ENCODE measurements at places on chromosomes 3 and 15. TPM values are rescaled to one million over a fixed set of nuclear protein-coding genes. Genes with fewer than 3 reads are reported as not detected.
A peak's percentile ranks its signal among the peaks of the same experiment; 100 is the strongest.

DNA sequence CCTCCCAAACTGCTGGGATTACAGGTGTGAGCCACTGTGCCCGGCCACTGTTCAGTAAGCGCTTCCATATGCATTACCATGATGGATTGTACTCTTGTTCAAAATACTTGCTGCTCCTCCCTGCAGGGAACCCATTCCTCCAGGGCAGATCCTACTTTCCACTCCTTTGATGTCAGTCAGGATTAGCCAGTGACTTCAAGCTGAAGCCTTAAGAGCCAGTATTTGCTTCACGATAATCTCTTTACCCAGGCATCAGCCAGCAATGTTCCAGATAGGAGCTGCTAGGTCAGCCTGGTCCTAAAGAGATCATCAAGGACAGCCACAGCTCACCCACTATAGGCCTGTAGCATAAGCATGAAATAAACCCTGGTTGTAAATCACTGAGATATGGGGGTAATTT lies 96.5 kb upstream of the UBE2E2 start:
- no peaks in the 10 kb centered on the region for H3K27me3 ChIP-seq
- H3K4me3 ChIP-seq = no peak overlapping the region
- no peak for DNase-seq
- no peak overlapping the region for H3K27ac ChIP-seq
- H3K36me3 ChIP-seq = no peaks in the 10 kb centered on the region

DNA sequence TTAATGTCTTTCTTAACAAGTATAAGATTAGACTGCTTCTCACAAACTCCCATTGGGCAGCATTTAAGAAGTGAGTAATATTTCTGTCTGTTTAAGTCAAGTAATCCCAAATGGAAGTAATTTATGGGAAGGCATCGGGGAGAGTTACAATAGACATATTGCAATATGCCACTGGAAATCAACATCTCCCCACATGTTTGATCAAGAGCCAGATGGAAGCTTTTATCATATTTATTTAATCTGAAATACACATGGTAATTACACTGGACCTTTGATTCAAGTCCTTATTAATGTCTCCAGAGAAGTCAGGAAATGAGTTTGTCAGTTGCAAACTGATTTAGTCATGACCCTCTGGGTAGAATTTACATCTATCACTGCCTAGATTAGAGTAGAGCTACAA lies 943.8 kb downstream of the VGLL3 start:
- H3K4me3 ChIP-seq = no peak overlapping the region
- DNase-seq = no peak
- no peaks in the 10 kb centered on the region for H3K36me3 ChIP-seq
- no peaks in the 10 kb centered on the region for H3K27me3 ChIP-seq

DNA sequence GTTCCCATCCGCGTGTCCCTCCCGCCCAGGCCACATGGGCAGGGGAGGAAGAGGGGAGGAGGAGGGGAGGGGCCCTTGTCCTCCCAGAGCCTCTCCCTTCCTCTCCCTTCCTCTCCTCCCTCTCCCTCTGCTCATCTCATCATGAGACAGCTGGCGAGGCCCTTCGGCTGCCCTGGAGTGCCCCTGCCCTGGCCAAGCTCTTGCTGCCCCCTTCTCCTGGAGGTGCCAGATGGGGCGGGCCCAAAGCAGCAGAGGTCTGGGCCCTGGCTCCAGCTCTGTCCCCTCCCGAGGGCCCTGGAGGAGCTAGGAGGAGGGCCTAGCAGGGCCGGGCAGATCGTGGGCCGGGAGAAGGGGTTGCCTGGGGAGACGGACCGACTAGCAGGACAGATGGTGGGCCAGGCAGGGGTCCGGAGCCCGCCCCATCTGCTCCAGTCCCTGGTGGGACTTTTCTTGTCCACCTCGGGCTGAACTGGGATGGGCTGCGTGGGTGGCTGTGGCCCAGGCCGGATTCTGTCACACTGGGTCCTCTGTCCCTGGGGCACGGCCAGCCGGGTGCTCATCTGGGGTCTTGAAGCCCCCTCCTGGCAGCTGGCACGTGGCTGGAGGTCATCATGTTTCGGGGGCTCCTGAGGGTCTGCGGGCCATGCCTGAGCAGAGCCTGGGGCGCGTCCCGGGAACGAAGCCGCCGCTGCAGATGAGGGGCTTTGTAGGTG lies 183.4 kb downstream of the GOLGA6L6 start:
- H3K4me1 ChIP-seq = no peaks in the 10 kb centered on the region
- H3K27me3 ChIP-seq = no peaks in the 10 kb centered on the region
- H3K27ac ChIP-seq = no peak overlapping the region
- H3K4me3 ChIP-seq = no peak overlapping the region

DNA sequence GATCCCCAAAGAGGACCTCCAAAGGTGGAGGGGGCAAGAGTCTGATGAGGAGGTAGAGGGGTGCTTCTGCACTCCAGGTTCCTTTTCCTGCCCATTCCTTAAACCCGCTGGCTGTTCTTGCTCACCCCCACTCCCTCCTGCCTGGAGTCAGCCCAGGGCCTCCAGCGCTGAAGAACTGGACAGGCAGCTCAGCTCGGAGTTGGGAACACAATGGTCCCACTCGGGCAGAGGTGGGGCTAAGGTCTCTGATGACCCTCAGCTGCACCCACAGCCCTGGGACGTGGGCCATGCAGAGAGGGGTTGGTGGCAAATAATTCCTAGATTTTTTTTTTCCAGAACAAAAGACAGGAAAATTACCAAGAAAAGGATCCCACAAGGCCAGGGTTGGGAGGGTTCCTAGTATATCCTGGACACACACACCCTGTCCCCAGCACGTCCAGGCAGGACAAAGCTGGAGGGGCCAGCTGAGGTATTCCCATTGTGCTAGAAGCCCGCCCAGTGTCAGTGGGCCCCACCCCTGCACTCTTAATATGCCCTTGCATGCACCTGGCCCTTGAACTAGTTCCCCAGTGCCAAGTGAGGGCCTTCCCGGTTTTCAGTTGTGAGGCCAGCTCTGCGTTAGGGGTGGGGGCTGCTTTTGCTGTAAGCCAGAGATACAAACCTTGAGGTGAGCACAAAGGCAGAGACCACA lies 22.1 kb upstream of the IP6K2 start:
- H3K27ac ChIP-seq = peak overlapping the region; percentile 66
- H3K27me3 ChIP-seq = no peaks in the 10 kb centered on the region
- DNase-seq = peak; percentile 66
- H3K4me1 ChIP-seq = peaks cover 43% of the 10 kb centered on the region

GRCh38 chr3:131714585-131715220 lies 211.9 kb upstream of the MRPL3 start:
- no peaks in the 10 kb centered on the region for H3K36me3 ChIP-seq
- no peak for DNase-seq
- no peak overlapping the region for H3K27ac ChIP-seq
- no peaks in the 10 kb centered on the region for H3K4me1 ChIP-seq
- no peak overlapping the region for H3K4me3 ChIP-seq
- H3K27me3 ChIP-seq = no peaks in the 10 kb centered on the region

DNA sequence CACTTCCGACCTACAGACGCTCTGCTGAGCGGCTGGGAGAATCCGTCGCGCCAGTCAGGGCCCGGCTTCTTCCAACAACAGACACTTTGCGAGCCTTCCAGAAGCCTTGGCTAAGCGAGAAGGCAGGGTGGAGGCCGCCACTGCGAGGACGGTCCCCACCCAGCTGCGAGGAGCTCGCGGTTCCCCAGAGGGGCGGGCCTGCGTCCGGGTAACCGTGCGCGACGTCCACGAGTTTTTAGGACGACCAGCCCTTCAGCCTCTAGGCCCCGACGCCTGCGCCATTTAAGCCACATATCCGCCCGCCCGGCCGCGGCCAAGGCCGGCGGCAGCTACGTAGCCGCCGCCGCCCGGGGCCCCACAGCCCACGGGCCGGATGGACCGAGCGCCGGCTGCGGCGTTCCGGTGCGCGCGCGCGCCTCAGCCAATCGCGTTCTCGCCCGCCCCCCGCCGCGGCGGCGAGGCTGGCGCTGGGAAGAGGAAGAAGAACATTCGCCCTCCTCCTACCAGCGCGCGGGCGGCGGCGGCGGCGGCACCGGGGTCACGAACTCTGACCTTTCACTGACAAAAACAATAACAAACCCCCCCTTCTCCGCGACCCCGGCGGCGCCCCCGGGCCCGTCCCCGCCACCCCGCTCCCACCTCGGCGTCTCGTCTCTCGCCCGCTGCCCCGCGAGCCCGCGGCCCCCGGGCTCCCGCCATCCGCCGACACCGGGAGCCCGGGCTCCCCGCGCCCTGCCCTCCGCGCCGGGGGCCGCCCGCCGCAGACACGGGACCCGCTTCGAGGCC lies at the start of gene NR2C2:
TSS of gene NR2C2 (plus strand) at position 484 of the 786 bp plus-strand sequence. CDS start 56,332 bp downstream, outside the sequence.
- peak; percentile 94 for DNase-seq
- peak within 1 kb of the TSS; percentile 99 for H3K4me3 ChIP-seq
- no peaks in the 10 kb centered on the region for H3K27me3 ChIP-seq
- H3K4me1 ChIP-seq = peaks cover 51% of the 10 kb centered on the region
- H3K36me3 ChIP-seq = peaks cover 28% of the 10 kb centered on the region

DNA sequence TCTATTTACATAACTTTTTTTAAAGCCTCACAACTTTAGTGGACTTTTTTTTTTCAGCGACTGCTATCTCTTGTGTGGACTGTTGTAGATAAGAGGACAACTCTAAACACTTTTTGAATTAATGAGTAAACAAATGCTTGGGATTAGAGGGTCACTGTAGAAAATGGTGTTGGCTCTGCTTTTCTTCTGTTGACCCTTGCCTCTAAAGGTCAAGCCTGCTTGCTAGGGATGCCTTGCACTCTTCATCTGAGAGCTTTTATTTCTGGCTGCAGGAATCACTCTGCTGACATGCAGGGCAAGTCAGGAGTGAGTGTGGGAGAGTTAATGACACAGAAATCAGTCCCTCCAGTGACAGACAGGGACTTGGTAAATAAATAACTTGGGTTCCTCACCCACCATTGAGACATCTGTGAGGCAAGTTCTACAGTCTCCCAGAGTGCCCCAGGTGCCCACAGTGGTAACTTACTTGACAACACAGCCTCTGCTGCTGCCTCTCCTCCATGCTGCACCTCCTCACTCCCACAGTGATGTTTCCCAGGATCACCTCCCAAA lies 390.1 kb downstream of the IL20RB start:
- H3K27ac ChIP-seq = no peak overlapping the region
- no peak overlapping the region for H3K4me3 ChIP-seq
- no peaks in the 10 kb centered on the region for H3K36me3 ChIP-seq
- no peak for DNase-seq

DNA sequence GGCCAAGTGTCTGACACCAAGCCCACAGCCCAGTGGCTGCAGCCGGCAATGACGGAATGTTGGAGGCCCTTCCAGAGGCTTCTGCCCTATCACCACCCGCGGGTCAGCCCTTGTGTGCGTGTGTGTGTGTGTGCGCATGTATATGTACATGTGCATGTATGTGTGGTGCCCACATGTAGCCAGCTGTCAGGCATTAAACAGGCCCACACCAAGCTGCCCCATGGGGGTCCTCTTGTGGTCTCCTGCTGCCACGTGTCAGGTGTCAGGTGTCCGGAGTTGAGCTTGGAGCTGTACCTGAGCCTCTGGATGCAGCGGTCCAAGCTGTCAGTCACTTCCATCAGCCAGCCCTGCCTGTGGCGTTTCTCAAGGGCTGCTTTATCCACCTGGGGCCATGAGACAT lies 13.9 kb downstream of the UROC1 start:
- H3K27ac ChIP-seq = no peak overlapping the region
- H3K4me1 ChIP-seq = no peaks in the 10 kb centered on the region
- H3K36me3 ChIP-seq = no peaks in the 10 kb centered on the region
- no peaks in the 10 kb centered on the region for H3K27me3 ChIP-seq
- H3K4me3 ChIP-seq = no peak overlapping the region
- no peak for DNase-seq

GRCh38 chr15:65902373-65902772 lies 33.1 kb downstream of the RAB11A start:
- H3K4me3 ChIP-seq = no peak overlapping the region
- peaks cover 14% of the 10 kb centered on the region for H3K36me3 ChIP-seq
- DNase-seq = peak; percentile 71
- no peaks in the 10 kb centered on the region for H3K27me3 ChIP-seq

DNA sequence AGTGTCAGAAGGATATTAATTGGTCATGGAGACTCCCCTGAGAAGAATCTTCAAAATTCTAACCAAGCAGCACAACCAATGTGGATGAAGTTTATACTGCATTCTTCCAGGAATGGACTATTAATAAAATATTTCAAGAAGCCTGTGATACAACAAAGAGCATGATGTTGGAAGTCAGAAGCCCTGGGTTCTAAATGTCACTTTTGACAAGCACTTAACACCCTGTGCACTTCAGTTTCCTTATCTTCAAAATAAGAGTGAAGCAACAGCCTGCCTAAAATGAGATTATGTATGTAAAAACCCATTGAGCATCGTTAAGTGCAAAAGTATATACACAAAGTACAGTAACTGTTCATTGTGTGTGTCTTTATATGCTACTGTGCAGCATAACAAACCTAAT lies 369.4 kb downstream of the NTRK3 start:
- no peak for DNase-seq
- H3K27ac ChIP-seq = no peak overlapping the region
- no peaks in the 10 kb centered on the region for H3K4me1 ChIP-seq
- H3K27me3 ChIP-seq = no peaks in the 10 kb centered on the region

GRCh38 chr3:184512621-184513020 lies 49.0 kb upstream of the EPHB3 start:
- H3K4me1 ChIP-seq = peaks cover 13% of the 10 kb centered on the region
- no peak overlapping the region for H3K27ac ChIP-seq
- no peak for DNase-seq
- H3K27me3 ChIP-seq = peaks cover 10% of the 10 kb centered on the region

- H3K27me3 ChIP-seq = peaks cover 20% of the 10 kb centered on the region
- DNase-seq = no peak
- no peak overlapping the region for H3K4me3 ChIP-seq
- H3K36me3 ChIP-seq = no peaks in the 10 kb centered on the region
Measured at GRCh38 chr15:52778457-52778856, 11.7 kb downstream of the ONECUT1 start.

DNA sequence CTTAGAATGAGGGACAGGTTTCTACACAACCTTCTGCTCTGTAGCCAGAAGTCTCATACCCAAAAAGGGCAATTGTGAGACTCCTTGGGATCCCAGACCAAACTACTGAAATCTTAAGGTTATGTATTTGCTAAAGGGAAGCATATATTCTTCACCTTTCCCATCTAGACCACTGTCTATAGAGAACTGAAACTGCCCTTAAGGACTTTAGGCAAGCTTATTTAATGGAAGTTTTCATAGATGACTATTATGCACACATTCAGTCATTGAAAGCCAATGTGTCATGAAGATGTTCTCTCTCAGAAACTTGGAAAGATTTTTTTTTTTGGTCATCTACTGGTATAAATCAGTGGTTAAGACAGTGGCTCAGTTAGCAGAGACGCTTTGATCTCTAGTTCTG lies 365.3 kb downstream of the MCTP2 start:
- no peak for DNase-seq
- no peaks in the 10 kb centered on the region for H3K27me3 ChIP-seq
- no peak overlapping the region for H3K27ac ChIP-seq
- H3K36me3 ChIP-seq = no peaks in the 10 kb centered on the region

Gene IMPG2
- total RNA-seq = 0.54 TPM

Gene CILP
- total RNA-seq = 205 TPM

Gene GADL1
- total RNA-seq = not detected

Gene FGD5
- 7.4 TPM for total RNA-seq

Gene DOCK3
- total RNA-seq = 1.8 TPM

Gene DGKG
- total RNA-seq = 30.7 TPM

All from sigmoid colon (tissue), 7 donors.